ENCODE measurements at places on chromosomes 16 and 17.

DNA sequence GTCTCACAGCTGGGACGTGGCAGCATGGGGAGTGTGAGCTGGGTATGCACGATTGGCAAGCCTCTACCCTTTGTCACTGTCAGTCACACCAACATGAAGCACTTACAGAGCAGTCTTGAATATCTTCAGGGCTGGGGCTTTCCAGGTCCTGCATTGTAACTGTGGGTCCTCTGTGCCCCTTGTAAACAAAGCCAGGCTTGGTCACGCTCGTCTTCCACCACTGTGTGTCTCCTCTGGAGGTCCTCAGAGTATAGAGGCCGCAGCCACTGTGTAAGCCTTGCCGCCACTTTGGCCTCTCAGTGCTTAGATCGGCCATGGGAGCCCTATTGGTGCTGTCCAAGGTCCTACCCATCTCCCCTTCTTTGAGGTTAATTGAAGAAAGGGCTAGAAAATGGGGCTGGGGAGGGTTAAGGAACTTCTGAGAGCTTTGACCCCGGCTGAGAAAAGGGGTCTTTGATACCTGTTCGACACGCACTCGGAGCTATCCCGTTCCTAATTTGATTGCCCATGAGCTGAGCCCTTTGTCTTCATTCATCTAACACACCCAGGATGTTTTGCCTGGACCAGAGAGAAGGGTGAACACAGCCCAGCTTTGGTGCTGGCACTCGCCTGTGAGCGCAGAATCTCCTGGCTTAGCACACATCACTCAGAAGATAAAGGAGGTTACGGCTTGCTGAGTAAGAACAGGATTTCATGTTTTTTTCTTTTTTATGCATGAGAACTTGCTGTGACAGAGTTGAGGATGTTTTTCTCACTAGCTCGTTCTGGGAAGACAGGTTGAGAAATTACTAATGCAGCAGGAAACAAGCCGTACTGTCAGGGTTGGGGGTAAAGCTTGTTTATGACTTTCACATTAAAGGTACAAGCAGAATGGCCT is 267.9 kb downstream of the CPPED1 start:
- no peak for DNase-seq

GRCh38 chr16:65070831-65071432 is 50.9 kb downstream of the CDH11 start:
- DNase-seq: peak; percentile 68

- DNase-seq: no peak
These were observed 92.5 kb downstream of the IRF8 start for GRCh38 chr16:85991425-85991824.

DNA sequence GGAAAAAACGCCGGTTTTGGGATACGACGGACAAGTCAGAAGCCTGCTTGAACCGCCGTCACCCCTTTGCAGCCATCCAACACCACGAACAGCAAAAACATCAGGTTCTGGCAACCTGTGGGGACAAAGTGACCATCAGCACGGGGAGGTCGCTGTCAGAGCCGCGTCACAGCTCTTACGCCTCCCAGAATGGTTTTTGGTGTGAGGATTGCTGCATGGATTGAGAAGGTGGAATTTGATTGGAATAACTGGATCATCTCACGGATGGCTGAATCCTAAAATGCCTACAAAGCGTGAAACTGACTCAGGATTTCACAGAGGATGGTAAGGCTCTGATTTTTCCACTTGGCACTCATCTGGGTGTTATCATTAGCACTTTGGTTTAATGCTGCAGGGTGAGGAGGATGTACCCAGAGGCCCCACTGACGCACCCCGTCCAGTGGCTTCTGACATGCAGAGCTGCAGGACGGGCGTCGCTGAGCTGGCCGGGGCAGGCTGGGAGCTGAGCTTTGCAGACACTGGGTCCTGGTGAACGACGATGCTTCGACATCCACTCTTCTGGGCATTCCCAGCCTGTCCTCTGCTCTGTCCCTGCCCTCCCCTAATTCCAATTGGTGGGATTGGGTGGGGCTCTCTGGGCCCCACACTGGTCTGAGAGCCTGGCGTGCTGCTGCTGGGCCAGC is 73.4 kb upstream of the CREBBP start:
- no peak for DNase-seq

DNA sequence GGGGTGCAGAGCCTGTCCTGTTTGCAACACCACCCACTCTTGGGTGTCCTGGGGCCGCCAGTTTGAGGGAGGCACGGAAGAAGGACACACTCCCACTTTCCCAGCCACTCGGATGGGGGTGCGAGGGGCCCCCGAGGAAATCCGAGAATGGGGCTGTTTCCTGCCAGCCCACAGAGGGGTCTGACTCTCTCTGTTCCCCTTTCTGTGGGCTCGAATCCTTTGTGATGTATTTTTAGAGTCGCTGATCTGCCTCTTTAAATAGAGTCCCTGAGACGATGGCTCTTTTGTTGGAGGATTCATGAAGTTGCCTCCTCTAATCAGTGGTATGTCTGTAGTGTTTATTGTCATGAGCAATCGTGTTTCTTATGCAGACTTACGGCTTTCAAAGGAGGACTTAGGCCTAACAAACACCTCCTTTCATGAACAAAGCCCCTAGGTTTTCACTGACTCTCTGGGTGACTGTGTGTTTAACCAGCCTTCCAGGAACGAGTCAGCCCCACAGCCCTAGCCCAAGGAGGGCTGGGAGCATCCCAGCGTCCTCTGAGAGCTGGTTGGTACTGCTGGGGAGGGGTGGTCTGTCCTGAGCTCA is 29.1 kb downstream of the CIBAR2 start:
- DNase-seq: no peak

- DNase-seq: peak; percentile 23
These were observed 236.4 kb upstream of the AXIN2 start for GRCh38 chr17:65797809-65798208.

DNA sequence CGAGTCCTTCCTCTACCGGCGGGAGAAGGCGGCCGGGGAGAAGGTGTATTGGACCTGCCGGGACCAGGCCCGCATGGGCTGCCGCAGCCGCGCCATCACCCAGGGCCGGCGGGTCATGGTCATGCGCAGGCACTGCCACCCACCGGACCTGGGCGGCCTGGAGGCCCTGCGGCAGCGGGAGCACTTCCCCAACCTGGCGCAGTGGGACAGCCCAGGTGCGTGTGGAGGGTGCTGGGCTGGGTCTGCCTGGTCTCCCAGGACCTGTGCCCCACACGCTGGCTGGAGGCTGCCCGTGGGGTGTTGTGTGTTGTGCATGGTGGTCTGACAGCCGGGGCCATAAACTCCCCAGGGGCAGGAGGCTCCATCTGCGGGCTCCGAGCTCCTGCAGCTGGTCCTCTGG is 25.4 kb downstream of the FLYWCH1 start:
- DNase-seq: no peak

DNA sequence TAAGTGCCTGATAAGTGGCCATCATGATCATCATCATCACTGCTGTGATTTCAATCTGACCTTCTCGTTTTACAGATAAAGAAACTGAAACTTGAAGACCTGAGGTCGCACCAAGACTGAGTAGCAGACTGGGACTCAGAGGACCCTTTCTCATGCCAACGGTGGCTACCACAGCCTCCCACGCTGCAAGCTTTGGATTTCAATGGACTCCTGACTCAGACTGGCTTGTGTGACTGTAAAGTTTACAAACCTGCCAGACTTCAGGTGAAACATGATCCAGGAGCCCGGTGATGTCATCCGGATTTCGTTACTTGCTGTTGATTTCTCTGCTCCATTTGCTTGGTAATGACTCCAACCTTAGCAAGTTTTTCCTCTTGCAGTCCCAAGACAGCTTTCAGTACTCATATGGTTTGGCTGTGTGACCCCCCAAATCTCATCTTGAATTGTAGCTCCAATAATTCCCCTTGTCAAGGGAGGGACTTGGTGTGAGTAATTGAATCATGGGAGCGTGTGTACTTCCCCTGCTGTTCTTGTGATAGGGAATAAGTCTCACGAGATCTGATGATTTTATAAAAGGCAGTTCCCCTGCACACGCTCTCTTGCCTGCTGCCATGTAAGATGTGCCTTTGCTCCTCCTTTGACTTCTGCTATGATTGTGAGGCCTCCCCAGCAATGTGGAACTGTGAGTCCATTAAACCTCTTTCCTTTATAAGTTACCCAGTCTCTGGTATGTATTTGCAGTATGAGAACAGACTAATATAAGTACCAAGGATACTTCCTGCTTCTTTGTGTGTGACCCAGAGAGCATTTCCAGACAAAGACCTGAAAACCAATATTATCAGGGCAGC is 26.7 kb upstream of the IRX6 start:
- no peak for DNase-seq

DNA sequence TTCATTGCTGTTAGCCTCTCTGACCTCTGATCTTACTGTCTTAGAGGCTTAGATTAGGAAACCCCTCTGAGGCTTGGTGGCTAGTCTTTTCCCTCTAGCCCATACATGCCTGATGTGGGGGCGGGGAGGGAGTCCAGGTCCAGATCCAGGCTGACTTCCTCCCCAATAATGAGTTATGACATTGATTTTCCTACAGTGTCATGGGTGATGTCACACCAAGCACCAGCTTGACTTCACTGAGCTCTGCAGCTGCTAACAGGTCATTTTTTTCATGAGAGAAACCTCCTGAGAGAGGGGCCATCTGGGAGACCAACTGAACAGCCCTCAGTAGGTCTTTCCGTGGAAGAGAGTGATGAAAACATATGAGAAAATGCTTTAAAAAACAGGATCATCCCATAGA is 180.2 kb upstream of the N4BP1 start:
- DNase-seq: no peak

GRCh38 chr17:29616300-29617048 is 6.2 kb downstream of the CORO6 start:
- DNase-seq: no peak

- DNase-seq: no peak
These were observed 4.7 kb downstream of the SPN start for GRCh38 chr16:29667755-29668154.

- no peak for DNase-seq
These were observed 2.1 kb upstream of the NHERF1 start for GRCh38 chr17:74746376-74746775.

DNA sequence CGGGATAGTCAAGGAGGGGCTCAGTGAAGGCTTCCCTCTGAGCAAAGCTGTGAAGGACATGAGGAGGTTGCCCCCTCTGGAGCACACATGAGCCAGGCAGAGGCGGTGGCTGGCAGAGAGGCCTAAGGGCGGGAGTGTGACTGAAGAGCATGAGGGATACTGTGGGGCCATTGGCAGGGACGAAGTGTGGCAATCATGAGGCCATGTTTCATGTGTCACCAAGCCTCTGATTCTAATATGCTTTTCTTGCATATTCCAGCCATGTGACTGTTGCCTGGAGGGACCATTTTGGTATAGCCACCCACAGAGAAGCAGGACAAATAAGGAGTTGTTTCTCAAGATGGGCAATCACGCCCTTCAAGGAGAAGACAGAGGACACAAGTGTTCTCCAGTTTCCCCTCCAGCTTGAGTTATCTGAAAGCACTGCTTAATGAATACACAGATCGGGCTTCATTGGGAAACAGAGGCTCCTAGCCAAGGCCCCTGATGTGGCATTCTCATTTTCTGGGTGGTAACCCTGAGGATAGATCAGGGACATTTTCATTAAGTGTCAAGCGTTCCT is 68.0 kb downstream of the AKAP1 start:
- DNase-seq: no peak

DNA sequence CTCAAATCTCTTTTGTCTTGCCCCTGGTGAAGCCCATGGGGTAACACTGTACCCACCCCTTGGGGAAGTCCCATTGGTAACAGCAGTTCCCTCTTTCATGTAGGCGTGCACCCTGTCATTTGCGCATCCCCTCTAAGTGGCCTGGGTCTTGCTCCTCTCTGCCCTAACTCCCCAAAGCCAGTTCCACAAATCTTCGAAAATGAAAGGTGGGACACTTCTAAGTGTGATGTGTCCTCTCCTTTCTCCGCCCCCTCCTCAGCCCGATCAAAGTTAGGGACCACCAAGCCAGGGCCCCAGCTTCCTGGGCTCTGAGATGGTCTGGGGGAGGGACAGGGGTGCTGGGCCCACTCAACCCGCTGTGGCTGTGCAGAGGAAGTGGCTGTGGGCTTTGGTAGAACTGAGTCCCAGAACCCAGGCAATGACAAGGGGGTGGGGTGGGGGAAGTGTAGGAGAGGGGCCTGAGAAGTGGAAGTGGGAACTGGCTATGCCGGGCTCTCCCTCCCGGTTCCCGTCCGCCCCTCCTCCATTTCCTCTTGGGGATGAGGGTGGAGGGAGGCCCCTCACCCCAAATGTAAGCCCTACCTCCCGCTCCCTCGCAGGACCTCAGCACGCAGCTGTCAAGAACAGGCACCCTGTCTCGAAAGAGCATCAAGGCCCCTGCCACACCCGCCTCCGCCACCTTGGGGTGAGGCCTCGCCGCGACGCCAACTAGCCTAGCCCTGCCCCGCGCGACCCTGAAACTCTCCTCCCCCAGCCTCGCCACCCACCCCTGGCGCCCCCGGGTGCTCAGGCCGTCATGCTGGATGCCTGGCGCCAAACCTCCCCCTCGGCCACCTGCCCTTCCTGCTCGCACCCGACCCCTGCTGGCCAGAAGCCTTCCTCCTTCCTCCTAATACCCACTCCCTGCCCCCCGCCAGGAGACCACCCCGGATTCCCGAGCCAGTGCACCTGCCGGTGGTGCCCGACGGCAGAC is 8.7 kb downstream of the ABI3 start:
- DNase-seq: peak; percentile 40

DNA sequence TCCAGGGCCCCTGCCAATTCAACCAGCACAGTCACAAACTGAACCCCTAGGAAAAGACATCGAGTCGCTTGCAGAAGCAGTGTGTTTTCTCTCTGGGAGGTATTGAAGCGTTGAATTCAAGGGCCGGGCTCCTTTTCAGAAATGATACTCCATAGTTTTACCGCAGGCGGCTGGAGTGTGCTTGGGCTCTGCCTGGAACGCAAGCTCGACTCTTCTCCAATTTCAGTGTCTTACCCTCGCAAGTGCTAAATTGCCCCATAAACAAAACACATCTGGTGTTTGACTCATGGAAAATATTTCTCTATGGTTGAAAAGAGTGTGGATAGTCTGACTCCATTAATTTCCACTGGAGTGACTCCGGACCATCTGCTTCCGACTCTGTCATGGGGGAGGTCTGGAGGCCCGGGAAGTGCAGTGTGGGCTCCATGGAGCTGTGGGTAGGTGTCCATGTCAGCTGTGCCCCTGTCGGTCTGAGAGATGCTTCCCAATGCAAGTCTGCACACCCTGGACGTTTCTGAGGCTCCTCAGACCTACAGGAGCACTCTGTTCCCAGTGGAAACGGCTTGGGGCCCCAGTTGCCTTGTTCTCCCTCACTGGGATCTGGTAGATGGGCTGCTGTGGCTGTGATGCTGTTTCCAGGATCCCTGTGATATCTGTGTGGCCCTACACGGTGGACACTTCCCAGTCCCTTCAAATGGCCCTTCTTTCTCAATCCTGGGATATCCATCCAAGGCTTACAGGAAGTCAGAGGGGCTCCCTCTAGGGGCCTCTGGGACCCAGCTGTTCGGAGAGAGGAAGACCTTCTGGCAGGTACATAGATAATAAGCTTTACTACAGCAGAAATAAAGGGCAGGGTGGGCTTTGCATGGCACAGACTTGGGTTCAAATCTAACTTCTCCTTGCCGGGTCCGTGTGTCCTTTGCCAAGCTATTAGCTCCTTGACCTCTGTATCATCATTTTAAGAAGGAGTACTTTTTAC is 119.8 kb upstream of the CDH13 start:
- no peak for DNase-seq

- no peak for DNase-seq
These were observed 18.2 kb upstream of the FASN start for GRCh38 chr17:82116246-82116645.

- peak; percentile 75 for DNase-seq
These were observed 42.8 kb upstream of the ZC3H18 start for GRCh38 chr16:88527186-88527936.
